ENCODE measurements at places on chromosomes 6 and 20. TPM values are rescaled to one million over a fixed set of nuclear protein-coding genes. Genes with fewer than 3 reads are reported as not detected.
A peak's percentile ranks its signal among the peaks of the same experiment; 100 is the strongest.

Gene RAET1L
- not detected for total RNA-seq

Gene PNRC1
- 297 TPM for total RNA-seq

Gene OTOR
- not detected for total RNA-seq

Gene ARMC12
- not detected for total RNA-seq

Gene SMOC2
- total RNA-seq: 334 TPM

DNA sequence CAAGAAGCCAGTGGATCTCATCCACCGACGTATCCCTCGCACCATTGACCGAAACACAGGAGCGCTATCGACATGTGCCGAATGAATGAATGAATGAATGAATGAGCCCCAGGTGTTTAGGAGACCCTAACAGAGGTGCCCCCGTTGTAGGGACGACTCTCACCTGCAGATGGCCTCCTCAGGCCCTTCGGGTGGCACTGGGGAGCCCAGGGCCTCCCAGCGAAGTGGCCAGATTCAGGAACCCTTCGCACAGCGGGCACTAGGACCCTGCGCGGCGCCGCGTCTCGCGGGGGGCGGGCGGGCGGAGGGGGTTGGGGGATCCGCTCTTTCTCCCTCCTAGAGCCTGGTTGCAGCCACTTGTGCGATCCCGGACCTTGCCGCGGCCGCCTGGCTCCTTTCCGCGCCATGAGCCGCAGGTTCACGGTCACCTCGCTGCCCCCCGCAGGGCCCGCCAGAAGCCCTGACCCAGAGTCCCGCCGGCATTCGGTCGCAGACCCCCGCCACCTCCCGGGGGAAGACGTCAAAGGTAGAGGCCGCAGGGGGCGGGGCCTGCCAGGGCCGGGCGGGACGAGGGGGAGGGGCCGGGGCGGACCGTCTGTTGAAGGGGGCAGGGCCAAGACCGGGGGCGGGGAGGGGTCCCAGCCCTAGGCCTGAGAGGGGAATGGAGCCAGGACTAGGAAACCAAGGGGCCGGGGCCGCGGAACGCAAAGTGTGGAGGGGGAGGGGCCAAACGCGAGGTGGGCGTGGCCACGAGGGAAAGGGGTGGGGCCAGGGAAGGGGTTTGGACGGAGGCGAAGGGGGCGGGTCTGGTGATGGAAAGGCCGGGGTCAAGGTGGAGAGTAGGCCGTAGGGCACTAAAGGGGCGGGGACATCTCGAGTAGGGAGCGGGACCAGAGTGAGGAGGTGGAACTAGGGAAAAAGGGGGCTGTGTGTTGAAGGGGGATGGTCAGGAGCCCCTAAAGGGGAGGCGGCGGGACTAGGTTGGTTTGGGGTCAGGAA, 7.4 kb upstream of the SLC12A5 start:
- peak overlapping the region; percentile 54 for H3K4me3 ChIP-seq
- no peaks in the 10 kb centered on the region for H3K36me3 ChIP-seq
- H3K27me3 ChIP-seq: no peaks in the 10 kb centered on the region
- H3K4me1 ChIP-seq: peaks cover 15% of the 10 kb centered on the region
- no peak overlapping the region for H3K27ac ChIP-seq

GRCh38 chr20:5171790-5172164, 45.0 kb downstream of the CDS2 start:
- DNase-seq: no peak
- peak overlapping the region; percentile 3 for H3K27ac ChIP-seq
- peaks cover 37% of the 10 kb centered on the region for H3K4me1 ChIP-seq
- H3K4me3 ChIP-seq: no peak overlapping the region

DNA sequence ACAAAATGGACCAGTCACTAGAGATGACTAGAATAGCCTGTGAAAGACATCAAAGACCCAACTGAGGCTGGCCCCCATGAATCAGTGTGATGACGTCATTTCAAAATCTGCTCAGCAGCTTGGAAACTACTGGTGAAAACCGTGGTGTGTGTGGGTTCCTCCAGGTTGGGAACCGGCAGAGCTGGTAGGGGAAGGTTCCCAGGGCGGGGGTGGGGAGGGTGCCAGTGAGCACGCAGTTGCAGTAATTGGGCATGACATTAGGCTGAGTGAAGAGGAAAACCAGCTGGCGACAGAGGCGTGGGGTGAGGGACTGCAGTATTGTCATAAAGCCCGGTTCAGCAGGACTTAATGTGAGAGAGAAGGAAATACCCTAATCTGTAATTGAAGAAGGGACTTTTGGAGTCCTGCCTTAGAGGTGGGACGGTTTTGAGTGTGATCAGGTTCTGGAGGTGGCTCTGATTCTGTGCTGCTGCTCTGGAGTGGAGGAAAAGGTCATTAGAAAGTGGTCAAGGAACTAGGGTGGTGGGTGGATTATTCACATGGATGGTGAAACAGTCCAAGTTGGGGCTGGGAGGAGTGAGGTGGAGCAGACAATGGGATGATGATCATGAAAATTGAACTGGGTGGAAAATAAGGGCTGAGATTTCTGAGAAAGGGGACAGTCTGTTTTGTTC, 52.0 kb upstream of the MTHFD1L start:
- no peak overlapping the region for H3K4me3 ChIP-seq
- H3K27ac ChIP-seq: no peak overlapping the region
- H3K4me1 ChIP-seq: peaks cover 6% of the 10 kb centered on the region

GRCh38 chr6:45184937-45185336, 143.2 kb upstream of the RUNX2 start:
- no peak overlapping the region for H3K27ac ChIP-seq
- H3K27me3 ChIP-seq: no peaks in the 10 kb centered on the region

GRCh38 chr20:53898556-53898931, 171.8 kb downstream of the BCAS1 start:
- H3K4me3 ChIP-seq: no peak overlapping the region

DNA sequence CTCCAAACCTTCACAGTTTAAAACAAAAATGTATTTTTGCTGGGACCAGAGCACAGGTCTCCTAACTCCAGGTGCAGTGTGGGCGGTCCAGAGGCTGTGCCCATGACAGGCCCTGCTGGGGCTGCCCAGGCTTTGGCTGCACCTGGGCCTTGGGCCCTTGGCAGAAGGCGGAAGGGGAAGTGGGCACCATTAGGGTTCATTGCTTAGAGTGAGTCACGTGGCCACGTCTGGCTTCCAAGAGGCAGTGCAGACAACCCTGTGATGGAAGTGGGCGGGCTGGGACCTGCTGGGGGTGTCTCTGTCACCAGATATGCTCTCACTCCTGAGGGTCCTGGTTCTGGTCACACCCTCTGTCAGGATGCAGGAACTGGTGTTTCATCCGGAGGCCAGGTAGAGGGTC, 302.2 kb downstream of the QKI start:
- H3K27ac ChIP-seq: no peak overlapping the region
- H3K4me3 ChIP-seq: no peak overlapping the region
- no peak for DNase-seq
- no peaks in the 10 kb centered on the region for H3K36me3 ChIP-seq

DNA sequence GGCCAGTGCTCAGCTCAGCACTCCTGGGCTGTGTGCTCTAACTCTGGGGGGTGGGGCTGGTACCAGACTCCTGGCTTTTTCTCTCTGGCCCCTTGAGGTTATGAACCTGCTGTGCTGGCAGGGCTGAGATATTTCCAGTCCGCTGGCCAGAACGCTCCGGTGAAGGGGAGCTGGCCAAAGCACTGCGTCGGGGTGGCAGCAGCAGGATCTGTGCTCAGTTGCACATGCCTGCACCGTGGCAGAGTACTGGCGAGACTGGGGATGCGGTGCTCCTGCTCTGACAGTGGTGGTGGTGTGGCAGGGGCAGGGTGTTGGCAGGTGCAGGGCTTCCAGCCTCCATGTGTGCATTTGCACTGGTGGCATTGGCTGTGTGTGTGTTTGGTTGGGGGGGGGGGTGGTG, 374.4 kb downstream of the PHF3 start:
- H3K4me3 ChIP-seq: no peak overlapping the region
- no peaks in the 10 kb centered on the region for H3K27me3 ChIP-seq
- H3K27ac ChIP-seq: no peak overlapping the region
- no peaks in the 10 kb centered on the region for H3K36me3 ChIP-seq
- H3K4me1 ChIP-seq: no peaks in the 10 kb centered on the region
- no peak for DNase-seq

DNA sequence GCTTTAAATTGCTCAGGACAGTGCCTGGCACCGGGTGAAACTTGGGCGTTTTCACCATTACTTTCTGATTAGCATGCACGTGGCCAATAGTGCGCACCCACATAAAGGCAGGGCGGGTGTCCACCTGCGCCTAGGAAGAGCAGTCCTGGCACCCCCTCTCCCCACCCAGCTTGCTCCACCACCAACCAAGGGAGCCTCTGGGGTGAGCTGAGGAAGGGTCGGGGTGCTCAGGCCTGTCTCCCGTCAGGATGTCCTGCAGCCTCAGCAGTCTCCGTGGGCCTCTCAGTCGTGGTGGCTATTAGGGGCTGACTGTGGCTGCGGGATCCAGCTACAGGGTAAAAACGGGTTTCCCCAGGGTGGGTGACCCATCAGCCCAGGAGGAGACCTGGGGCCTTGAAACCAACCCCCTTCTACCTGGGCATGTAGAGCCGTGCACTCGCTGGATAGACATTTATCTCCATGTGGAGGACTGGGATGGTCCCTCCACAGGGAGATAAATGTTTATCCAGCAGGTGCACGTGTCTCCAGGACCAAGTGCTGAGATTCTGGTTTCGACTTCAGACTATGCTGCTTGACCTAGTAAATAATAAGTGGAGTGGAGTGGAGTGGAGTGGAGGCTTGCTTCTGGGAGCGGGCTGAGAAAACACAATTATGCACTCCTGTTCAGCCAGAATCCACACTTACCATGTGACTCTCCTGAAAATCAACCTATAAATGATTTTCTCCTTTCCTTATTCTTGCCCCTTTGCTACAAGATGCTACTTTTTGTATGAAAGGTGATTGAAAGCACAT, 91.1 kb downstream of the ZDHHC14 start:
- H3K4me1 ChIP-seq: no peaks in the 10 kb centered on the region
- H3K4me3 ChIP-seq: no peak overlapping the region
- no peak for DNase-seq
- H3K27me3 ChIP-seq: no peaks in the 10 kb centered on the region
- H3K27ac ChIP-seq: no peak overlapping the region

DNA sequence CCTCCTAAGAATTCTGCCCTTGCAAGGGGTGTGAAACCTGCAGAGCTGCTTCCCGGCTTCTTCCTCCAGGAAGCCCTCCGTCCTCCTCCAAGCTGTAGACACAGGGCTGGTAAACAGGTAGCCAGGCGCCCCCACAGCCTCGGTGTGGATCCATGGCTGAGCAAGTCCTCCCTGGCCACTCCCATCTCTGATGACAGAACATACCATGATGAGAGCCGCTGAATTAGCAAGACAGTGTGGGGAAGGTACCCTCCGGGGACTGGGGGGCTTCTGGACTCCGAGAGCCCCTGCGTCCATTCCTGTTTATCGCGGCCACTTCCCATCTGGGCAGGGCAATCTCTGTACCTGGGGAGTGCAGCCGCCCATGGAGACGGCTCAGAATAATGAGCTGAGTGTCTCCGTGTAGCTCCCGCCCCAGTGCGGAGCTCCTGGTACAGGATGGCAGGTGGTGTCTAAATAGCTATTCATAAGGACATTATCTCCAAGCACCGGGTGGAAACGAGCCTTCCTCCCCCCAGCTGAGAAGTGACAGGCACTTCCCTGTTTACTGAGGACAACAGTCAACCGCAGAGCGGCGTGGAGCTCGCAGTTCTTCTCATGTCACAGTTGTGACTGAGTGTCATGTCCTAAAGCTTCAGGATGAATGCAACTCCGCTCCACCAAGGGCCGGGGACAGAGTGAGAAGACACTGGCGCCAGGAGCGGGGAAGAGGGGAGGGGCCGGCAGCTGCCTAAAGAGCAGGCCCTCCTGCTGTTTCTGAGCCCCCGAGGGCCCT, 22.7 kb upstream of the NTSR1 start:
- no peak overlapping the region for H3K27ac ChIP-seq
- H3K27me3 ChIP-seq: no peaks in the 10 kb centered on the region
- no peaks in the 10 kb centered on the region for H3K36me3 ChIP-seq
- H3K4me3 ChIP-seq: no peak overlapping the region
- no peak for DNase-seq
- no peaks in the 10 kb centered on the region for H3K4me1 ChIP-seq

GRCh38 chr20:50099565-50099991, 13.4 kb downstream of the UBE2V1 start:
- no peak for DNase-seq
- peaks cover 58% of the 10 kb centered on the region for H3K4me1 ChIP-seq
- H3K27me3 ChIP-seq: no peaks in the 10 kb centered on the region
- H3K27ac ChIP-seq: no peak overlapping the region
- H3K36me3 ChIP-seq: peaks cover 8% of the 10 kb centered on the region
